ENCODE measurements at places on chromosomes 3 and 15.

DNA sequence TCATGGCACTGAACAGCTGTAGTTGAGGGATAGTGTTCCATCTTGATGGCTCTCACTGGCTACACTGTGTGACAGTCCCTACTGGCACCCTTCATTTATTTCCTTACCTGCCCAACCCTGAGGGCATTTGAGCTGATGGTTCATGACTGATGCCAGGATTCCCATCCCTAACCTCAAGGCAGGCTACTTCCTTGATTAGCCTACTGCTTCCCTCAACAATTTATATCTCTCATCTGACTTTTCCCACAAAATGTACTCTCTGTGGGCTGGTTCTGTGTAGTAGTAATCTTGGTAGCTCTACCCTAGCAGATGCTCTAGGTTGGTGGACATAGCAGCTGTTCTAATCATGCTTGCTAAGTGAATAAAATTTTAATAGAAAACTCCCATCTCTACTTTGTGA is 106.0 kb downstream of the THRB start:
- DNase-seq: no peak

DNA sequence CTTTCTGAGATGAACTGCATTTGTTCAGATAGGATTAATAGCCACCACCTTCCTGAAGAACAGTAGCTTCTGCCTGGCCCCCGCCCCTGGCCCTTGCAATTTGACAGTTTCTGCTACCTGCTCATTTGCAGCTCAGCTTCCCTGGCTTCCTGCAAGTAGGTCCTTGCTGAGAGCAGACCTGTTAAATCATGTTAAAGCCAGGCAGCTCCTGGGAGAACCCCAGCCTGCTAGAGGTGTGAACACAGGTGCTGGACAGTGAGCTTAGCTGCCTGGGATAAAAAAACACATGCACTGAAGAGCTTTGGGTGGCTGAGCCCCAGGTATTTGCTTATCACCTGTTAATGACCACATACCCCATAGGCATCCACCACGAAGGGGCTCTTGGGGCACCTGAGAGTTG is 143.4 kb downstream of the PTPRG start:
- DNase-seq: no peak

DNA sequence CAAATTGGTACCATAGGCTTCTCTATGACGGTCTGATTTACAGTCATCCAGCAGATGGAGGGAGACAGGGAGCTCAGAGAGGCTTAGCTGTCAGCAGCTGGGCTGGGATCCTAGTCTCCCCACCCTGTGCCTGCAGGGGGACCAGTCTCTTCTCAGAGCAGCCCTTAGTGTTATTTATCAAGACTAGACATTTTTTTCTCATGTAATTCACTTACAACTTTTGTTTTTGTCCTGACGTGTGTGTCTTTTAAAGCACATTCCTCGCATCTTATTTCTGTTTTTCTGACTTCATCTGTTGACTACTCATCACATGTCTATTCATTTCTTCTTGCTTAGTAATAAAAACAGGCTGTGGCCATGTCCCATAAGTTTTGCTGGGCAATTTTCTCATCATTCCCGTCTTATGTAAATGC is 116.1 kb downstream of the KLF13 start:
- no peak for DNase-seq

GRCh38 chr3:39809181-39809994 is at the start of gene MYRIP:
MYRIP (plus strand) TSS chr3:39809609; CDS start chr3:39900817, 91,208 bp downstream.
- no peak for DNase-seq

DNA sequence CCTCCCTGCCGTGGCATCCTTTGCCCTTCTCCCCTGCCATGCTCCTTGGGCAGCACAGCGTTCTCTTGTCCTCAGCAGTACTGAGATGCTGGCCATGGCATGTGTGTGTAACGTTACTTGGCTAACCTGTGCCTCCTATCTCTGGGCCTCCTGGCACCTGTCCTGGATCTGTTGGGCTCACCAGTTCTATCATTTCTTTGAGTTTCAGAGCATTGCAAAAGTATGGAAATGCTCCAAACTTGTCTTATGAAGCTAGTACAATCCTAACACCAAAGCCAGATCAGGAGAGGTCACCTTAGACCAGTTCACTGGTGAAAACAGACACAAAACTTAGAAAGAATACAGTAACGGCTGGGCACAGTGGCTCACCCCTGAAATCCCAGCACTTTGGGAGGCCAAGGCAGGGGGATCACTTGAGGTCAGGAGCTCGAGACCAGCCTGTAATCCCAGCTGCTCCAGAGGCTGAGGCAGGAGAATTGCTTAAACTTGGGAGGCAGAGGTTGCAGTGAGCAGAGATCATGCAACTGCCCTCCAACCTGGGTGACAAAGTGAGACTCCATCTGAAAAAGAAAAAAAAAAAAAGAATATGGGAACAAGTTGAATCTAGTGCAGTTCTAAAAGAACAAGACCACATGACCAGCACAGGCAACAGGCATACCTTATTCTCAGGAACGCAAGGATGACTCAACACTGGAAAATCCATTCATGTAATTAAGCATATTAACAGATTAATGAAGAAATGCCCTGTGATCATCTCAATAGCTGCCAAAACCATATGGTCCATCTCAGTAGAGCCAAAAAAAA is 62.4 kb upstream of the TRPM1 start:
- DNase-seq: no peak

GRCh38 chr3:1251282-1252060 is 158.6 kb downstream of the CNTN6 start:
- no peak for DNase-seq

- no peak for DNase-seq
Observed at GRCh38 chr15:68341760-68342725, 64.5 kb downstream of the FEM1B start.

DNA sequence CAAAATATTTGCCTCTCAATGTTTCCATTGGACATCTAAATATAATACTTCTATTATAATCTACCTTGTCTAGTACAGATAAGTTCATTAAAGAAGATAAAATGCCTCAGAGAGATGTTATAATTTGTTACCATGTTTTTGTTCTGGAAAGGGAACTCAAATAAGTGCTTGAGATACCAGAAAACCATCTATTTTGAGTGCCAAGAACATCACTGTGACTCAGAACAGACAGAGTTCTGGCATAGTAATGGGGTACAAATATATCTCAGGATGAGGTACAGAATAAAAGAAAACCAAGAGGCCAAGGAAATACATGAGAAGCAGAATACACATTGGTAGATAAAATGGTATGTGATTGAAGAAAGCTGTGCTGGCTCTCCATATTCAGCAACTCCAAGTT is 58.9 kb downstream of the IMPG2 start:
- no peak for DNase-seq

- no peak for DNase-seq
Observed at GRCh38 chr3:158790901-158791589, 10.8 kb upstream of the MFSD1 start.

DNA sequence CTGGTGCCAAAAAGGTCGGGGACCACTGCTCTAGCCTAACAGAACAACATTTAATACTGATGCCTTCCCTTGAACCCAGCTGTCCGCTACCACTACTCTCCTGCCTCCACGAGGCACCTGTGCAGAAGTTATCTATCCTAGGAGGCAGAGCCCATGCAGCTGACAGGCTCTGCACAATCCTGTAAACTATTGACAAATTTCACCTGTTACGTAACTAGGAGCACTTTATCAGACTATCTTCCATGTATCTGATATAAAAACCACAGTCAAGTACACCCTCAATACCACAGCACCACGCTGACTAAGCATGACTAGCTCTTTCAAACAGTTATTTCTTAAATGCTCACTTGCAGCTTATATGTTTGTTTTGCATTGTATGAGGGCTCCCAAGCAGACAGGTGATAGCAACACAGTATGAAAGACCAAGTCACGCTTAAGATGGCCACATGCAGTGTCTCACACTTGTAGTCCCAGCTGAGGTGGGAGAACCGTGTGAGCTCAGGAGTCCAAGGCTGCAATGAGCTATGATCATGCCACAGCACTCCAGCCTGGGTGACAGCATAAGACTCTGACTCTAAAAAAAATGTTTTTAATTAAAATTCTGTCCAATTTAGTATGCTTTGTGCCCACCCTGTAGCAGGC is 4.5 kb upstream of the IL17RC start:
- no peak for DNase-seq

DNA sequence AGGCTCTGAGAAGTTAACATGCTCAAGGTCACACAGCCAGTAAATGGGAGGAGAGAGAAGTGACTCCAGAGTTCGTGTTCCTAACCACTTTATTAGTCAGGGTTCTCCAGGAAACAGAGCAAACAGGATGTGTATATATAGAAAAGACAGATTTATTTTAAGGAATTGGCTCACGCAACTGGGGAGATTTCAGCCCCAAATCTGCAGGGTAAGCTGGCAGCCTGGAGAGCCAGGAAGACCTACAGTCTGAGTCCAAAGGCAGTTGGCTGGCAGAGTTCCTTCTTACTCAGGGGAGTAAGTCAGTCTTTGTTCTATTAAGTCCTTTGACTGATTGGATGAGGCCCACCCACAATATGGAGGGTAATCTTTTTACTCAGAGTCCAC is 118.2 kb upstream of the PROK2 start:
- no peak for DNase-seq

- DNase-seq: no peak
Observed at GRCh38 chr3:37197810-37198371, 23.5 kb upstream of the LRRFIP2 start.

GRCh38 chr3:189625071-189625470 is 6.1 kb upstream of the TP63 start:
- DNase-seq: no peak

DNA sequence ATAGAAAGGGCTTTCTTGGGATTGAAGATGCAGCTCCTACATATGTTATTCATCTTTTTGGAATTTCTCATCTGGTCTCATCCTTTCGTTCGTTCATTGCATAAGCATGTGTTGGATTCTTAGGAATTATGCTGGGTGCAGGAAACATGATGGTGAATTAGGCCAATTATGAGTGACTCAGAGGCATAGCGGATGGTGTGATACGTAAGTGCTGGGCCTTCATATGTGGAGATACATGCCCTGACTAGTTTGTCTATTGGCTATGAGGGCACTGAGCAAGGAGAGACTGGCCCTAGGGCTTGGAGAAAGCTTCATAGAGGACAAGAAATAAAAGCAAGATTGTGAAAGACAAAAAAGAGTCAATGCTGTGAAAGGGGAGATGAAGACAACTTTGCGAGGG is 235.1 kb downstream of the MYRIP start:
- no peak for DNase-seq

- DNase-seq: no peak
Observed at GRCh38 chr3:130760922-130761321, 14.3 kb upstream of the PIK3R4 start.

DNA sequence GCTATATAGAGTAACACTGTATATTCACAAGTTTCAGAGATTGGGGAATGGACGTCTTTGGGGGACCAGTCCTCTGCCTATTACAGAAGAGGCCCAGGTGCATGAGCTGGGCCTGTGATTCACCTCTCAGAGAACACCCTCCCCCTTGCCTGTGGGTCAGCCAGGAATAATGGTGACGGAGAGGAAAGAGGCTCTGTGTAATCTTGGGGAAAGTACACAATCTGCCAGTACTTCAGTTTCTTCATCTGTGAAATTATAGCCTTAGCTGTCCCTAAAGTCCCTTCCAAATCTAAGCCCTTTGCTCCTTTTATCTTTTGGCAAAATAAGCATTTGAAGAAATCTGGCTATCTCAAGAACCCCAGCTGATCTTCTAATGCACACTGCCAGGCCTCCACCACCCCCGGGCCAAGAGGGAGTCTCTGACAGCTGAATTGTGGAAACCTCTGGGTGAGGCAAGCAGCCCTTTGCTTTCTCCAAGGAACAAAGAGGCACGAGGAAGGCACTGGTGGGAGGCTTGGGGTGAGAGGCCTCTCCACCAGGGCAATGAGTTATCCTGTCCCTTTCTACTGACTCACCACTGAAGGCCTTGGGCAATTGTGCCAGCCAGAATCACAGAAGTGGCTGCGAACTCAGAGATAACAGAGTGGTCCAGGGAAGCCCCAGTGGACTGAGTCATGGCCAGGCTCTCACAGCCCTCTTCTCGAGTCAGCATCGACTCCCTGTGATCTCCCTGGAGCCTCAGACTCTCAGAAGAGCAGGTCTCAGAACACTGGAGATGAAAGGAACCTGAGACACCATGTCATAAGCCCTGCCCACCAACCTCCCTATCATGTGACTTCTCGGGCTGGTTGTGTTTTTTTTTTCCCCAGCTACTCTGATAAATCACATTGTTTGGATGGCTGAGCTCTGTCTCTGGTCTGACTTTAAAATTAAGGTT is 31.8 kb downstream of the CCNL1 start:
- DNase-seq: no peak

- DNase-seq: no peak
Observed at GRCh38 chr3:129558081-129558771, 15.3 kb downstream of the H1-8 start.

DNA sequence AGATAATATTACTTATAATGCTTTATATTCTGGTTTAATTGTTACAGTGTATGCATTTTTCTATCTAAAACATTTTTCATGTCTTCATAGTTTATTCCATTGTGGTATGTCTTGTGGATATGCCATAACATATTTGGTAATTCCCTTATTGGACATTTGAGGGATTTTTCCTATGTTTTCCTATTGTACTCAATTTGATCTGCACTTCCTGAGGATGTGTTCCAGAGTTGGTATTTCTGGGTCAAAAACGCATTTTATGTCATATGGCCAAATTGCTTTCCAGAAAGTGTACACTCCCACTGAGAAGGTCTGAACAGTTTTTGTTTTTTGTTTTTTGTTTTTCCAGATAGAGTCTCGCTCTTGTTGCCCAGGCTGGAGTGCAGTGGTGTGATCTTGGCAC is 6.8 kb downstream of the ARL8B start:
- DNase-seq: no peak

GRCh38 chr3:34106879-34107278 is 308.4 kb downstream of the PDCD6IP start:
- no peak for DNase-seq

DNA sequence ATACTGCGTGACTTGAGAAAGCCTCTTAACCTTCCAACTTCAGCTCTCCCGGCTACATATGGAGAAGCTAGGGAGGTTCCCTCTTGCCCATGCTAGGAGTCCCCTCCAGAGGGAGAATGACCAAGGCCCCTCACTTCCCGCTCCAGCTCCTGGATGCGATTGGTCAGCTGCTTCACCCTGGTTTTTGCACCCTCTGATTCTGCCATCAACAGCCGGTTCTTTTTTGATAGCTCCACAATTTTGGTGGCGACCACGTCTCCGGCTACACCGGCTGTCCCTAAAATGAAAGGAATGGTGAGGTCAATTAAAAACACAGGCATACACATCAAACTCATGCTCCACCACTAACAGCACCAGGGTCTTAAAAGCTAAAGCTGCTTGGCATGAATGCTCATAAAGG is 20.6 kb downstream of the CCDC13 start:
- DNase-seq: no peak

- no peak for DNase-seq
Observed at GRCh38 chr3:111319598-111319997, 222.4 kb upstream of the CD96 start.

All from stimulated activated CD8-positive, alpha-beta memory T cell treated with anti-CD3 and anti-CD28 coated beads, Interleukin-15, amount 100 ng/mL, for 4 hours (primary cell).